Left renal cortex interstitium (tissue), 4 donors: ENCODE measurements at places on chromosomes 7 and 10.

DNA sequence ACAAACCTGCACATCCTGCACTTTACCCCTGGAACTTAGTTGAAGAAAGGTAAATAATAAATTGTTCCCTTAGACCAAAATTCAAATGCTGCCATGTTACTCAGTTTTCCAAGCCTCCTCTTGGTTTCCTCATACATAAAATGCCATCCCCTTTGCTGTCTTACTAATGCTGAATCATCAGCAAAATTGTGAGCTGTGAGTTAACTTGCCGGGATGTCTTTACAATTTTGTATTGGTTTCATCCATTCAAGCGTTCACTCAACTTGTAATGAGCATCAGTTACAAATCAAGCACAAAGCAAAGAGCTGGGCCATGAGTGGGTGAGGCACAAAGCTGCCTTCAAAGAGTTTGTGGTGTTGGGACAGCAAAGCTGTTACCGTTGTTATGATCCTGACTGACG, 395.8 kb upstream of the ZMIZ1 start:
- no peak for DNase-seq

DNA sequence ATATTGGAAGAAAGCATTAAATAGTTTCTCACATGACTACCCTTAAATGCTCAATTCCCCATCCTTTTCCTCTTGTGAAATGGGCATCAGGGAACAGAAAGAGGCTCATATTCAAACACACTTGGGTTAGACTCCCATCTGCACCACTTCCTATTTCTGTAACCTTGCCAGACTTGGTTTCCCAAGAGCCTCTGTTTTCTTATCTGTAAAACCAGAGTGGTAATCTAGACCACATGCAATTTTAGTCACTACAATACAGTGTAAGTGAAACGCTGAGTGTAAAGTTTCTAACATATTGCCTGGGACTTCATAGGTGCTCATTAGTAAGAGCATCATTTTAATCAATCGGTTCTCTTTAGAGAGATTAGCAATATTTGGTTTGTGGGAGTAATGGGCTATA, 136.3 kb downstream of the SORCS1 start:
- DNase-seq = no peak

DNA sequence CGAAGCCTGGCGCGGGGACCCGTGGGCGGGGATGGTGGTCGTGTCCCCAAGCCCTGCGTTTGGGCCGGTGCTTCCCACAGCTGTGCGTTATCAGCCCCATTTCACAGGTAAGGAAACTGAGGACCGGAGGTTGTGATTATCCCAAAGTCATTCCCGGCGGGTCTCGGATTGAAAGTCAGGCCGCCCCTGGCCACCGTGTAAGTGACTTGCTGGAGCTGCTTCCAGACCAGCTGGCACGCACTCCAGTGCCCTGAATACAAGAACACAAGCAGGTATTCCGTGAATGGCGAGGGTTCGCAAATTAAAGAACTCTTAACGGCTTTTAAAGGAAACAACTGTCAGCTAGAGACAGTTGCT, 675 bp upstream of the ATE1 start:
- DNase-seq = peak; percentile 43

GRCh38 chr7:84546403-84546802, 351.8 kb upstream of the SEMA3A start:
- DNase-seq = no peak

- no peak for DNase-seq
Observed at GRCh38 chr7:123041101-123041500, 45.6 kb upstream of the TAS2R16 start.

GRCh38 chr7:64618785-64619456, 47.0 kb upstream of the ZNF107 start:
- no peak for DNase-seq

GRCh38 chr7:36275735-36276284, 113.9 kb upstream of the ANLN start:
- DNase-seq = no peak

GRCh38 chr10:5776136-5776880, 36.9 kb downstream of the GDI2 start:
- DNase-seq = no peak

- DNase-seq = no peak
Observed at GRCh38 chr7:131182446-131183058, 145.1 kb upstream of the MKLN1 start.

DNA sequence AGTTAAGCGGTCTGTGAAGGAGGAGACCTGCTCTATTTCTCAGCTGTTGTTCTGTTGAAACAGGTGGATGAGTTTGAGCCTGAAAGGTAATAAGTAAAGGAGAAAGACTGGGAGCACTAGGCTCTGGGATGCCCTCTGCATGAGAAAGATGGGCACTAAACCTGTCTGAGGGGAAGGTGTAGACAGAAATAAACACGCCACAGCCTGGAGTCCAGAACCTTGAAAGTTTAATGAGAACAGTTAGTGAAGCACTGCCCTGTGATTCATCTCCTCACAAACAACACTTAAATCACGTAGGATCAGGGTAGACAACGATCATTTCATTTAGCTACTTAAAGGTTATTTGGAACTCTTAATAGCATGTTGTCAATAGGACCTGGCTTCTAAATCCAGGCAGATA, 193.1 kb downstream of the PHTF2 start:
- no peak for DNase-seq

DNA sequence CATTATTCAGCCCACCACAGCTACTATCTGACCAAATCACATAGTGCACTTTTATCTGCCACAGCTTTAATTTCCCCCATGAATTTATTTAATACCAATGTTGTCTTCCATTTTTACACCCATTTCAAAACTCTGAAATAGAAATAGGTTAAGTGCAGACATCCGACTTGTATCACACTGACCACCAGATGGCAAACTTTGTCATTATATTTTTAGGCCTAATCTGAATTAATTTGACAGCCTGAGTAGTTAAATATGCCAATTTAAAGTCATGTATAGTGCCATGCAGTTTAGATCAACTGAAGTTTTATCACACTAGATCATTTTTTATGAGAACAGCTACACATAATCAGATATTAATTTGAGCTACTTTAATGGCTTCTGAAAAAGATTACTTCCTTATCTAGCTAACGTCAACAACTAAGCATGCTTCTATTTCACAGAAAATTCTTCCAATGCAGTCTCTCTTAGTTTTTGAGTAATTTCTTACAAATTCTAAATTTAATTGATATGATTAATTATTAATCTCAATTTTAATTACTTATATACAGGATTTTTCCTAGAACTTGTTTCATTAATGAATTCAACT, 566.4 kb downstream of the GFRA1 start:
- peak; percentile 34 for DNase-seq

DNA sequence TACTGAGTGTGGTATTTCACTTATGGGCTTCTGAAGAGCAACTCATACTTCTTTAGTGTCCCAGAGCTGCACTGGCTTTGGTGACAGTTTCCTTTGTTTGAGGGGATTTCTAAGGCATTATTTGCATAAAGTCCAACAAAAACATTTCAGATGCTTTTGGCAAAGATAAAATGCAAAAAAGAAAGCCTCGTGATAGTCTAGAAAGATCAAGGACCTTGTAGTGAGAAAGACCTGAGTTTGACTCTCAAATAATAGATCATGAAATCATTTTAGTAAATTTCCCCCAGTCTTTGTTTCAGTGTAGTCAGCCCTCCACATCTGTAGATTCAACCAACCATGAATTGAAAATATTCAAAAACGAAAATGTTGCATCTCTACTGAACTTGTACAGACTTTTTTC, 107.4 kb downstream of the EEPD1 start:
- DNase-seq = no peak

DNA sequence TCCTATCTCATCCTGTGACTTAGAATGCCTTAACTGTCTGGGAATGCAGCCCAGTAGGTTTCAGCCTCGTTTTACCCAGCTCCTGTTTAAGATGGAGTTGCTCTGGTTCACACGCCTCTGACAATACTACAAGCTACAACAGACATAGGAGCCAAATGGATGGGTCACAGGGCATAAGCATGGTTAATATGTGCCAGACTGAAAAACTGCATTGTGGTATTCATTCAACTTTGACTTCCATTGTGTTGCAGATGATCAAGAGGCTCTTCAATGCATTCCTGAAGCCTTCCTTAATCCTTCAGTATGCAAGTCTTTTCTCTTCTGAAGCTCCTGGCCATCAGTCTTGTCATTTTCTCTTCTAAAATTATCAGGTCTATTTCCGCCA, 20.3 kb upstream of the RNF32 start:
- DNase-seq = no peak

DNA sequence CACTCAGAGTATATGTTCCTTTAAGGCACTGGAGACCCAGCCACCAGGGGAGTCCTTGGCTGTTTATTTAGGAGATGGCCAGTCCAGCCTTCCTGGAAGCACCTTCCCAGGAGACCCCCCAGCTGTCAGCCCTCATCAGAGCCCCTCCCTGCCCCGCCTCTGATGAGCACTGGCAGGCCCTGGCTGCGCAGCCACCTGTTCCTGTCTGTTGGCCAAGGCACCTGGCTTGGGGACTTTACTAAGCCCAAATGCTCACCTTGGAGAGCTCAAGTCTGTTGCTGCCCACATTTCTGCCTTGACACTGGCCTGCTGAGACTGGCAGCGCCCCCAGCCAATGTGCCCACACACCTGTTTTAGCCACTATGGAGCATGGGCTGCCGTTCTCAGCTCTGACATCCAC, 124.7 kb downstream of the ELMO1 start:
- no peak for DNase-seq

DNA sequence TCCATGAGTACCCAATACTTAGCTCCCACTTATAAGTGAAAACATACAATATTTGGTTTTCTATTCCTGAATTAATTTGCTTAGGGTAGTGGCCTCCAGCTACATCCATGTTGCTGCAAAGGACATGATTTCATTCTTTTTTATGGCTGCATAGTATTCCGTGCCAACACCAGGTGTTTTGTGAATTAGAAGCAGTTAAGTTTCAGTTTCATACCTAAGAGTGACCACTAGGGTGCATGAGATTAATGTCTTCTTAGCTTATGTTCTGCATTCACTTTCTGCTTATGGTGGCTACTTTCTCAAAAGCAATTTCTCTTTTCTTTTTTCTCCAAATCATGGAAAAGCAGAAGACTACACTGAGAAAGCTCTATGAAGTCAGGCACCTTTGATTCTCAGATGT, 65.1 kb upstream of the VSTM2A start:
- DNase-seq = no peak

- no peak for DNase-seq
Observed at GRCh38 chr7:143518521-143518920, 40.8 kb downstream of the TAS2R41 start.

GRCh38 chr7:95340491-95340890, 16.2 kb upstream of the PON1 start:
- DNase-seq = no peak

DNA sequence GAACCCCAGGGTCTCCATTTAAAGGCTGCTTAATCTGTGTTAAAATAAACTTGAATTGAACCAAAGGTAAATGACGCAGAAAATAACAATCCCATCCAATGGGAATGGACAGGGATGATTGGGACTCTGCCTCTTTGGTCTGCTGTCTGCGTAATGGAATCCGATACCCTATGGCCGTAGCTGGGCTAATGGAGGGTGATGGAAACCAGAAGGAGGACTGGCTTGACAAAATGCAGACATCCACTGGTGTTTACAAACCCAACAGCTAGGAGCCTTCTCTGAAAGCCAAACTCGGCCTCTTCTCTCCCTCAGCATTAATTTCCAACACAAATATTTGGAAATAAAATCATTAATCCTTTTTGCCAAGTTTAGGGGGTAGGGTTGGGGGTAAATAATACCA, 162.2 kb upstream of the CHST15 start:
- no peak for DNase-seq

GRCh38 chr10:99612167-99612831, 7.9 kb downstream of the SLC25A28 start:
- DNase-seq = no peak

- no peak for DNase-seq
Observed at GRCh38 chr7:80247144-80247543, 112.5 kb downstream of the GNAI1 start.

DNA sequence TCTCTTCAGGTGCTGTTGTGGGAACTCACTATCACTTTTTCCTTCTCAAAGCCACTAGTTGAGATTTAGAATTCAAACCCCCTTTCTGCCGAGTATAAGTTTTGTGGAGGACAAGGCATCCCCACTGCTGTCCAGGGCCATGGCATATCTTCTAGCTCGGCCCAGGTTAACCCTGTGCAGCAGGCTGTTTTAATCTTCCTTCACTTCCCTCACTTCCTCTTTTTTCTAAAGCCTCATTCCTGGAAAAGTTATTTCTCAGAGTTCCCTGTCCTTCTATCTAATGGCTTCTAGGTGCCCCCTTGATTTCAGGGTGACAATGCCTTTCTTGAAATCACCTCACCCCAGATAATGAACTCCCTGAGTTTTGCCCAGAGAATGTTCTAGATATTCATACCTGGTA, 222.3 kb downstream of the SNX10 start:
- DNase-seq = no peak

- no peak for DNase-seq
Observed at GRCh38 chr7:31134246-31135188, 82.4 kb downstream of the ADCYAP1R1 start.

DNA sequence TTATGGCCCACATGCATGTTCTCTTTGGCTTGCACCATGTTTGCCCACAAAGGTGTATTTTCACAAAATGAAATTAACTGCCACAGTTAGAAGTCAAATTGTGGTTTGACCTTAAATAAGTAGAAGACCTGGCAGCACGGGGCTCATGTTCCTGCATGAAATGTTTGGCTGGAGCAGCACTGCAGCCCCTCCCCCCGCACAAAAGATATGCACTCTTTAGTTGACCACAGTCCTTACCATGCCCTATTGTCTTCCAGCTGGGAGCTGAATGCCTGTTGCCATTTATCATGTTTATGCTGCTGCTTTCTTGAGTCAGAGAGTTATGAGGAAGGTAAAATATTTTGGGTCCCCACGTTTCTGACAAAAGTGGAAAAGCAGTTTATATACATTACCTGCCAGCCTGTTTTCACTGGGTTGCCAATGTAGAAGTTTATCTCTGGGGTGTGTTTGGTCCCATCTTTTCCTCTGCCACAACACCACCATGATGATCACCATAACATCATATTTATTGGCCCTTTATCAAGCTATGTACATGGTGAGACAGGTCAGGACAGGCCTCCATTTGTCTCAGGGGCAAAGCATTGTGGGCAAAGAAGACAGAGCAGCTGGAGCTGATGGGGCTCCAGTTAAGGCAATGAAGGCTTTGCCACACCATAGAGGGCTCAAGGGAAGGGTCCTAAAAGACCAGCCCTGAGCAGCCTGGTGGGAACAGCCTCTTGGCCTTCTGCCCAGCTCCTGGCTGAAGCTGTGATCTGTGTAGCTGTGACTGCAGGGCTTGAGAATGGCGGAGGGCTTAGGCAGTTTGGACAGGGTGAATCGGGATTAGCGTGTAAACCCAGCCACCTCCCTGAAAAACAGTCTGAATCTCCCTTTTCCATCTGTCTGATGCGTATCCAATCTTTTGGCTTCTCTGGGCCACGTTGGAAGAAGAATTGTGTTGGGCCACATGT, 5.4 kb downstream of the PRF1 start:
- no peak for DNase-seq

DNA sequence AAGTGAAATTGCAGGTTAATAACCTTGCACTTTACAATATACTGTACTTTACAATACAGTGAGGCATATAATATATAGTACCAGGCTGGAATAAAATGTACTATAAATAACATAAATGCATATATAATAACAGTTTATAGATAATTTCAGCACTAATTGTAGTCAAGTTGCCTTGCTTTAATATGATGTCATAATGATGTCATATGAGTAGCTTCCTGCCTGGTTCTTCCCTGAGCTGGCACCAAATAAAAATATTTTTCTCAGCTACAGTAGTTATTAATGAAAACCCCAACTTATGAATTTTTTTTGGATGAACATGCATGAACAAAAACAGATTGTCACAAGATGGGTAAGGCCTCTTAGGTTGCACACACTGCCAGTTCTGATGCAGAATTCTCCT, 816.7 kb downstream of the XPNPEP1 start:
- no peak for DNase-seq
